ENCODE measurements at places on chromosomes 5 and 9.
A peak's percentile ranks its signal among the peaks of the same experiment; 100 is the strongest.

- no peak for DNase-seq
Measured at GRCh38 chr5:102815540-102816332, 60.6 kb downstream of the PAM start.

- DNase-seq: no peak
Measured at GRCh38 chr9:31445357-31445756, 939.1 kb upstream of the ACO1 start.

GRCh38 chr9:130110596-130111021 is 56.9 kb downstream of the GPR107 start:
- no peak for DNase-seq

- DNase-seq: no peak
Measured at GRCh38 chr9:128285033-128285784, 9.1 kb downstream of the SWI5 start.

GRCh38 chr5:177064500-177065277 is 22.0 kb upstream of the FGFR4 start:
- DNase-seq: no peak

DNA sequence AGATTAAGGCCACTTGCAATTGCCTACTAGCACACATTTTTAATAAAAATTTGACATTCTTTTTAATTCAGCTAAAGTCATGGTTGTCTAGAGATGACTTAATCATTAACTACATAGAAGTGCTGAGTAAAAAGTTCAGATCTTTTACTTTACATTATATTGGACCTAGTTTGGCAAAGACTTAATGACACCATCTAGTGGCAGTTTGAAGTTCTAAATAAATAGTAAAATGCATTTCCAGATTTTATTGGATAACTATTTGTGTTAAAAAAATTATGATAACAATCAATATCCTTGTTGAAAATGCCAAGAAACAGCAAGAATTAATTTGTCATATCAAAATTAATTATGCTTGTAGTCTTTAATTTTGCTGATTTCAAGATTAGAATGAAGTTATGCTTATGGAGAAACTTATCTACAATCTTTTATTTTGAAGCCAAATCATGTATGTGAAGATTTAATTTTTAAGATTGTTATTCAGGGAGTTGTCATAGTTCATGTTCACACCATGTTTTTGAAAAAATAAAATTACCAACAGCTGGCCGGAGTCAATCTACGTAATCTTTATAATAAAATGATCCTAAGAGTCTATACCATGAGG is 69.6 kb upstream of the PJA2 start:
- DNase-seq: peak; percentile 5

DNA sequence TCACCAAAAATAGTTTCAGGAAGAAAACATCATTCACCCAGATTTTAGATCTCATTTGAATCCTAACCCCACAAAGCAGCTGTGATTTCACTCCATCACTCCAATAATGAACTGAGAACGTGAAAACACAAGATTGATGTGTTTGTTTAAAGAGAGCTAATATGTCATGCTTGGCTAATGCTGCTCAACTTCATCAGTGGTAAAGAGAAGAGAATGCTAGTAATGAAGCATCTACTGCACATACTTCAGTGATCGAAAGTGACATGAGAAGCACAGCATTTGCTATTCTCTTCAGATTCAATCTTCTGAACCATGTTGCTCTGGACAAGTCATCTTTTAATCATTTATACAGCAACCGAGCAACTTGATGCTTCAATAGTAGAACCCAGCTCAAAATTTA is 874.7 kb downstream of the EFNA5 start:
- DNase-seq: no peak

DNA sequence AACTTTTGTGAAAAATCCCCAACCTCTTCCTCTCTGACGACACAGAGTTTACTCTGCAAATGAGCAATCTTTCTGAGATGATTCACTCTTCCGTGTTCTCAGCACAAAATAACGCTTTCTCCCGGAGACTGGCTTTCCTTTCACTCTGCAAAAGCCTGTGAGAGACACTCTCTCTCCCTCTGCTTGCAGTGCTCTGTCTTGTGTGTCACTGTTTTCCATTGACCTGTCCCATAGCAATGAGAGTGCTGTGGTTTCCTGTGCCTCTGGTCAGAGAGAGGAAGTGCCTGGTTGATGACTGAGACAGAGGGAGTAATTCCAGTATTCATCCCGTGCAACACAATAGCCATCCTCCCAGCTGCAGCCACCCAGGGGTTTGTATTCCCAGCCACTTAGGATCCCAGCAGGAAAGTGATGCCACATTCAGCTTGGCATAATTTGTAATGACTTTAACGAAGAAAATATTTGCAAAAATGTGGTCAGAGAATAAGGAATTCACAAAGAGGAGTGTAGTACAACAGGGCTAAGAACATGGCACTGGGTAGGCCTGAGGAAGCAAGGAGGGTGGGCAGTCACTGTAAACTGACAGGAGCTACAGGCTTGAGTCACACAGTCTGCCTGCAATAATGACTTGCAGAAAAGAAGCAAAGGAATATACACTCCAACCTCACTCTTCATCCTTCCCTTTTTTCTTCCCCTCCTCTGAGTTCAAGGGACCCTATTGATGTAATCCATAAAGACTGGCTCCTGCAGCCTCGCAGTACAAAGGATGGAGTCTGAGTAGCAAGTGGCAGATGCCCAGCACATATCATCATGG is 463.5 kb upstream of the RGMB start:
- peak; percentile 54 for DNase-seq

GRCh38 chr5:173859408-173860159 is 28.6 kb upstream of the CPEB4 start:
- no peak for DNase-seq

DNA sequence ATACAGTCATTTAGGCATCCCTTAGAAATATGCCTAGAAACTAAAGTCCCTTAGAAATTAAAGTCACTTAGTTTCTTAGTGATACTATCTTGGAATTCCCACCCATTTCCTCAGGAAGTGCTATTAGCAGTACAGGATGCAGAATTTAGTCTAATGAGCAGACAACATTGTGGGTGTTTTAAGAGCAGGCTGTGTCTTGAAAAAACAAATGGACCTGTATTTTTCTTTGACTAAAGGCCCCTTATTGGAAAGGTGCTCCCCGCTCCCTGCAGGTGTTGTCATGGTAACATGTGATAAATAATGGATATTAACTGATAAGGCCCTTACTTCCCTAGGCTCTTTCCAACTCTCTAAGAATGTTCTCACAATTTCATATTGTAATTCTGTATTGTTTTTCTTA is 38.8 kb upstream of the STARD4 start:
- no peak for DNase-seq

DNA sequence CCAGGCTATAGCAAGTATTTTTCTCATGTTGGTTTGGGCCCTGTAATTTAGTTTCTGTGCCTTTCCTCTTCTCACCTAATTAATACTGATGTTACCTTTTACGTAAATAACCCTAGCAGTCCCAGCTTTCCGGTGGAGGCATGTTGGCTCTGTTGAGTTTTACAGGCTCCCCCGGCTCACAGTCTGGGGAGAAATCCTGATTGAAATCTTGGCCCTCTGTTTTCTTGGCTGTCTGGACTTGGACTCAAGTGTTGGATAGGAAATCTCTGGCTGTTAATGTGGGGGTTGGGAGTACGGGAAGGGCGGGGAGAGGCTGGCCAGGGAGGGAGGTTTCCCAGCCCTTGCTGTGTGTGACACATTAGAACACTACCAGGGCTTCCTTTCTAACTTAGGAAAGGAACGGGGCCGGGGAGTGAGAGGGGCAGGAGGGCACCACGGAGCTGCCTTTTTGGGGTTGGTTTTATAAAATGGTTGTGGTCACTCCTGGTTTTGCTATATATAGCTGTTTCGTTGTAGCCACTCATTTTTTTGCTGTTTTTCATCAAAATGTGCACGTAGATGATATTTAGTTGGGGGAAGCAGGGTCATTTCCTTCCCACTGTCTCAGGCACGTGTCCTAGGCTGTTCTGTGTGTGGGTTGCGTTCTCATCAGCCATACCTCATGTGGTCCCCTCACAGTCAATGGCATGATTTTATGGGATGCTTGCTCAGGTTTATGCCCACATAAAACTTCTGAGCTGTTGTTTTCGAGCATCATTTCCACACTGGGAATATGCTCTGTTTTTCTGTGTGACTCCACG is 11.0 kb downstream of the TRIO start:
- DNase-seq: peak; percentile 48

DNA sequence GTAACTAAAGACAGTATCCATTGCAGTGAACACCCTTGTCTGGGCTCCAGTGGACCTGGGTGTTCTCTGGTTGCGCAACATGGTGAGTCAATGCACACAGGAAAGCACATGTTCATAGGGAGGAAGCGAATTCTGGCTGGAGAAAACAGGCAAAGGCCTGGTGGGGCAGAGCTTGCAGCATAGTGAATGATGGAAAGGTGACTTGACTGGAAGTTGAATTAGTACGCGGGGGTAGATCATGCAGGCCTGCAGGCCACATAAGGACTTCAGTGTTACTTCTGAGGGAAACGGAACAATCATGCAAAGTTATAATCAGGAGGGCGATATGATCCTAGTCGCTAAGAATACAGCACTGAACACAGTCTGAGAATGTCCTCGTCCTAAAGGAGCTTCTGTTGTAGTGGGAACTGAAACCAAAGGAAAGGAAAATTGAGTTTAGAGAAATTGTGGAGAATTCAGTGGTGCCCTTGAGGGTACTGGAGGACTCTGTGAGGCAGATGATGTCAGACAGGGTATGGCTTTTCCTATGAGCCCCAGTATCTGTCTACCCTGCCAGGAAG is 71.9 kb upstream of the RANBP3L start:
- DNase-seq: no peak

DNA sequence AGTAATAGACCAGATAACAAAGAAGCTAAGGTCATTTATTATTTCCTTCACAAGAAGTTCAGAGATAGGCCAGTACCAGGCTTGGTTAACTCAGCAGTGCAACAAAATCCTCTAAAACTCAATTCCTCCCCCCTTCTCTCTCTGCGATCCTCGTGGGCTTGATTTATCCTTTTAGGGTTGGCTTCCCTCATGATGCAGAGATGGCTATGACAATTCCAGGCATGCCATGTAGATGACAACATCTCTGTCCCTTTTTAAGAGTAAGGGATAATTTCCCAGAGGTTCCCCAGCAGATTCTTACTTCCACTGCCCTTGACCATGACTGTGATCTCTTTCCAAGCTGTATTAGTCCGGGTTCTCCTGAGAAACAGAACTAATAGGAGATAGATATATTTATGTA is 28.7 kb upstream of the DAP start:
- DNase-seq: no peak

- DNase-seq: no peak
Measured at GRCh38 chr9:136172412-136173079, 32.4 kb downstream of the LHX3 start.

GRCh38 chr5:157917491-157917890 is 58.5 kb upstream of the CLINT1 start:
- no peak for DNase-seq

DNA sequence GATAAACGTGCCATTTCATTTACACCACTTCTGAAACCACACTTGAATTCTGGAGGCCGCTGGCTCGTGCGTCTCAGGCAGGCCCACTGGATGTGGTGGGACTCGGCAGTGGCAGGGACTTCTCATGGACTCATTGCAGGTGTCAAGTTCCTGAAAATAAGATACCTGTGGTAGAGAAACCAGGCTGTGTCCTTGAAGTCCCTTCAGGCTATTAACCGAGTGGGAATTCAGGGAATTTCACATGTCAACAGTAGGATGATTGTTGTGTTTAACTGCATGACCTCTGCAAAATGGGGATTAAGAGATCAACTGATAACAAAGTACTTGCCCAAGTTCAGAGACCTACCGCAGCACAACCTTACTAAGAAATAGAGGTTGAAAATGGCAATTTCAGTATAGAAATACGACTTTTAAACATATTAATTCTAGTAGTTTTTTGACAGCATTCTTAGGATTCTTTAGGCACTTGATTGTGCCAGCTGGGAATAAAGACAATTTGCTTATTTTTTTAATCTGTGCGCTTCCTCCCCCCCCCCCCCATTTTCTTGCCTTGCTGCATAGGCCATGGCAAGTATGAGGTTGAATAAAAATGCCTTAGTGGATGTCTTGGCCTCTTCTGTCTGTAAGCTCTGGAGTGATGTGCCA is 26.8 kb downstream of the TRIP13 start:
- no peak for DNase-seq
